ENCODE measurements at places on chromosomes 12 and 14.

GRCh38 chr14:90560991-90561390, 164.2 kb downstream of the CALM1 start:
- no peak for DNase-seq

DNA sequence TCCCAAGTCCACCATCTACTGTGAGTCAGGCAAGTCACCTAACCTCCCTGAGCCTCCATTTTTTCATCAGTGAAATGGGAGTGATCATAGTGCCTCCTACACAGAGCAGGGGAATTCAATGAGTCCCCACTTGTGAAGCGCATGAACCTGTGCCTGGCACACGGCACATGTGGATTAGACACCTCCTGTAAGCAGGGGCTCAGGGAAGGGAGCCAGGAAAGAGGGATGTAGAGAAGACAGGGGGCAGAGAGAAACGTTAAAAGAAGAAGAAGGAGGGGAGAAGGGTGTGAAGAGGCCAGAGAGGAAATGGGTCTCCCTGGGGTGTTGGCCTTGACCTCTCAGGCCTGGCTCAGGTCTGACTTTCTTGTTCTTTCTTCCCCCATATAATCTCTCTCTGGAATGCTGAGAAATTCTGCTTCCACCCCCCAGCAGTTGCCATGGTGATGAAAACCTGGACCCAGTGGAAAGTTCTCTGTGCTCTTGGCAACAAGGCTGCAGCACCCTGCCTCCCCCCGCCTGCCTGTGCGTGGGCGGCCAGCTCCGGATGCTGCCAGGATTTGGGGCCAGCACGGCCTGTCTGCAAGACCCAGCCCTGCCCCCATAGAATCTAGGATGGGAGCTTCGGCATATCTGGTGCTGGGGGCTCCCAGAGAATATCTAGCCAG, 94.5 kb downstream of the CALM1 start:
- peak; percentile 96 for DNase-seq

- DNase-seq = no peak
Measured at GRCh38 chr14:56694609-56695008, 115.0 kb downstream of the TMEM260 start.

DNA sequence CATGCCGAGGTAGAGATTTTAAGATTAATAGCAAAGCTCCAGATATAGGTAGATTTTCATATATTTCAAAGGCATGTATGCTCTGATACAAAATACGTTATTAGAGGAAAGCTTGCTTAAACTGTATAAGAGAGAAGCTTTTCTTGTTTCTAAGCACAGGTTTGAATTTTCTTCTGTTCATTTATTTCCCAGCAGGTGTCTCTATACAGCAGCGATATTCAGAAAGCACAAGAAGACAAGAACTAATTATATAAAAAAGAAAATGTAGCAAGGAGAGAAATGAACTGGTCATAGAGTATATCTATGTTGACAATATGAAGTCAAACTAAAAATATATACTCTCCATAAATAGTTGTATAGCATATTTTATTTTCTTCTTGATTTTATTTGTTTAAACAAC, 307.4 kb upstream of the NOVA1 start:
- no peak for DNase-seq

DNA sequence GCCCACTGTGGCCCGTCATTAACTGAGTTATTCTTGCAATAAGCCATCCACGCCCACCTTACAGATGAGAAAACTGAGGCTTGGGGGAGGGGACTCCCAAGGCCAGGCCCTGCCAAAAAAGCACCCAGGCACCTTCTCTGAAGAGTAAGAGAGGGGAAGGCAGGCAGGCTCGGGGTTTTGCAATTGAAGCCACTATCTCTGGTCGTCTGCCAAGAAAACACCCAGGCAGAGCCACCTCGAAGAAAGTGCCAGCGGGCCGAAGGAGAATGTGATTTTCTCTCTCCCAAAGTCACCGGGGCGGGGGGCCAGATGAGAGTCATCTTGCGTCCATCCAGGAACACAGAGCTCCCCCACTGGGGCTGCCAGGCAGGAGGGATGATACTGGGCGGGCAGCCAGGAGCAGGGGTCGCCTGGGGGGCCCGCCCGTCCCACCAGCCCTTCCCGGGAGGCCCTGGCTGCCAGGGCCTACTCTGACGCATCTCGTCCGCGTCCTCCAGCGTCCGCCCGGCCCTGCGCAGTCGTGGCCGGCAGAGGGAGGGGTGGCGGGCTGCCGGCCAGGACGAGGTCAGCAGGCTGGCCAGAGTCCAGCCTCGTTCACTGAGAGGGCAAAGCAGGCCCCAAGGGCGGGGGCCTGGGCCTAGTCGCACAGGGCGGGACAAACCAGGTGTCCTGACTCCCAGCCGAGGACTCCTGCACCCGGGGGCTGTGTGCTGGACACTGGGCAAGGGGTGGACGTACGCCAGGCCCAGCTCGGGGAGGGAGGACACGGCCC, 74.3 kb downstream of the RFLNA start:
- DNase-seq = peak; percentile 95

DNA sequence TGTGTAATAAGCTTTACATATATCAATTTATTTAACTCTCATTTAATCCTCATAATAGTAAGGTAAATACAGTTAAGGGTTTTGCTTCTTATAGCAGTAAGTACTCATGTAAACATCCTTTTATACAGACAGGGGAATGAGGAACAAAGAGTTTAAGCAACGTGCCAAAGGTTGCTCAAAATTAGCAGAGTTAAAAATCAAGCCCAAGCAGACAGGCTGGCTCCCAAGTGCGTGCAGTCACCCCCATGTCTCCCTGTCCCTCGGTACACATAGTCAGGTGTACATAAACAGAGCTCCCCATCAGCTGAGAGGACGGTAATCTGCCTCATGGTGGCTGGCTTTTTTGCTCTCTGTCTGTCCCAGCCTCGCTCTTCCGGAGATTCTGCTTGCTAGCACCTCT, 126.4 kb downstream of the DERA start:
- DNase-seq = no peak

DNA sequence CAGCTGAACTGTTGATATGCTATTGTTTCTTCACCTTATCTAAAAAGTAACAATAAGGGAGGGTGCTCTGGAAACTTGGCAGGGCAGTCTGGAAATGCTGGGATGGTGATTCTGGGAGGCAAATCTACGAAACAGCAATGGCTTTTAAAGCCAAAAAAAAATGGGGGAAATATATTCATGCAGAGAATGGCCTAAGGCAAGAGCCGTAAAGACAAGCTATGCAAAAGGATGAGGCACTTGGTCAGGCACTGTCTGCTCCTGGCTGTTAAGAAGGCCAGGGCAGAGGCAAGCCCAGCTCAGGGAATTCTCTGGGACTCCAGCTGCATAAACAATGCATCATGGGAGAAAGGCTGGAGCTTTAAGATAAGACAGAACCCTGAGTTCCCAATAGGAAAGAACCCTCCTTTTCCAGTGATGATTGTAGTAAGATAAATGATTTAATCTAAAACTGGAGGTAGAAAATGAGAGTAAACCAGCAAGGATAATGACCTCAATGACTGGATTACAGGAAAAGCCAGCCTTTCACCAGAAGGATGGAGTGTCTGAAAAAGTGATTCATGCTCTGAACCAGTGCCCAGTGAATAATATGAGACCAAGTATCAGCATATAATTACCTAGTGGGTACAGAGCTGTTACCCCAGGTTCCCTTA, 46.0 kb downstream of the ITPR2 start:
- peak; percentile 68 for DNase-seq

GRCh38 chr14:81676879-81677278, 143.2 kb upstream of the SEL1L start:
- DNase-seq = no peak

DNA sequence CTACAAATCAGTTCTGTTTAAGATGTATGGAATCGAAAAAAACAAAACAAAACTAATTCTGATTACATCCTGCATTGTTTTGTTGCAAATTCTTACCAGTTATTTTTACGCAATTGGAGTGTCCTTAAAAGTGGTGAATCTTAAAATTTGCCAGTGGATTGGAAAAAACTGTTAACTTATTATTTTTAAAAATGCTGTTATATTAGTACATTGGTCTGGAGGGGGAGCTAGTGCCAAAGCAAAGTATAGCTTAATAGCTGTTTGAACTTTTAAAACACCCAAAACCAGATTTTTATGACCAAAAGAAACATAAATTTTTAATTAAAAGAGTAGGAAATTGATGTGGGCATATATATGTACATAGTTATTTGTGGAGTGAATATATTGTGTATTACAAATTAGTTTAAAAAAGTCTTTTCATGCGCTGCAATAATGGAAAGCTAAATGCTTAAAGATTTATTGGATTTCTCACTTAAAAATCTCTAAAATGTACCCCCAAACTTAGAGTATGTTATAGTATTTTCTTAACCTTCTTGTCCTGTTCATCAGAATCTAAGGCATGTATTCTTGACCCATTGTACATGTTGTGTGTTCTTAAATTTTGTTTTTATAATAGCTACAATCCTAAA, 2.5 kb downstream of the FUT8 start:
- peak; percentile 65 for DNase-seq

DNA sequence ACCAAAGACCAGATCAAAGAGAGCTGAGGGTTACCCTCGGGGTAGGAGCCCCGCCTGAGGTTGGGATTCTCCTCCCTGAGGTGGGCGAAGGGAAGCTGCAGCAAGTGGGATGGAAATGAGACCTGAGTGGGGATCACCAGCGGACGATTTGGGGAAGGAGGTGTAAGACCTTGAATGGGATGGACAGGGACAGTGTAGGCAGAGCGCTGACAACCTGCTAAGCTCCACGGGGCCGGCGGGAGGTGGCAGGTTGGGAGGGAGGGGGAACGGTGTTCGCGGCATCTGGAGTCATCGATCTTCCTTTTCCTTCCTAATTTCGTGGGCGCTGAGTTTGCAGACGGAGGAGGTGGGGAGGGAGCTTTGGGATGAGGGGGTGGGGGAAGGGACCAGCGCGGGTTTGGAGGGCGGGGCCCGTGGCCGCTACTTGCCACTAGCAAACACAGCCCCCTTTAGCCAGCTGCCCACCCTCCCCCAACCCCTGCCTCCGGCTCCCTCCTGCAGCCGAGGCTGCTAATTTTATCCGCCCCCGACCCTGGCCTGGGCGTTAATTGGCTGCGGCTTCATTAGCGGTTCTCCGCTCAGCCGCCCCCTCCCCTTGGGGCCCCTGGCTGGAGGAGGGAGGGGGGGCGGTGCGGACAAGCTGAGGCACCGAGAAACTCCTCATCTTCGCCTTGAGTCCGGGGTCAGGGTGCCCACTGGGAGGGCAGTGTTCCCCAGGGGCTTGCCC, 2.8 kb upstream of the SHMT2 start:
- no peak for DNase-seq

GRCh38 chr12:101064721-101065120, 145.3 kb downstream of the SLC5A8 start:
- DNase-seq = no peak

DNA sequence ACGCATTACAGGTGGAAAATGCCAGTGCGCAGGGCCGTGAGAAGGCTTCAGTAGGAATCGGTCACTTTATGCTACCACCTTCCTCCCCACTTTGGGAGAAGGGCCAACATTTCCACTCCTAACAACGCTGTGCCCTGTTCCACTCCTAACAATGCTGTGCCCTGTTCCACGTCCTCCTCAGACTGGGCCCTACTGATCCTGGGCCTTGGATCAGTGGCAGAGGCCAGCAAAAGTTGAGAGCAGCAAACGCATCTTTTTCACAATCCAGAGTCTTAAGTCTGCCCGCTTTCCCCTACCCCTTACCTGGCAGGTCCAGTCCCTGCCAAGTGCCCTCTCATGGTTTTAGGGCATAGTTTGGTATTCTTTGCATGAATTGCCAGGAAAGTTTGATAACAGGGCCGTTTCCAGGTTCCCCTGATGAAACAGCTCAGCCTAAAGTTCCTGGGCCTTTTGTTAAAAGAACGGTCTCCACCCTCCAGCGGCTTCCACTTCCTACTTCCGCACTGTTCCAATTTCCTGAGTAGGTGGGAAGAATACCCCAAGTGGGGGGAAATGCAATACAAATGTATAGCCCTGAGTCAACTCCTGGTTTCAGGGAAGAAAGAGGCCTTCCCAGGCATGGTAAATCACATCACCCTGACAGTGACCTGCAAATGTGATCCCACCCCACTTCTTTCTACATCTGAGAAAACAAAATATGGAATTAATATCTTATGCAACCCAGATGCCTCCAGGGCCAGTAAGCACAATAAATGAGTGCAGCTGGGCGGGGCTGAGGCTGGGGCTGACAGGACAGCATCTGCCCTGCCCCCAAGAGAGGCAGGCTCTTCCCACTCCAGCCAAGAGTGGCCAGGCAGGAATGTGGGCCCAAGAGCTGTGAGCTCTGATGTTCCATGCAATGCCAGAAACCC, 15.0 kb downstream of the KCTD10 start:
- peak; percentile 97 for DNase-seq

DNA sequence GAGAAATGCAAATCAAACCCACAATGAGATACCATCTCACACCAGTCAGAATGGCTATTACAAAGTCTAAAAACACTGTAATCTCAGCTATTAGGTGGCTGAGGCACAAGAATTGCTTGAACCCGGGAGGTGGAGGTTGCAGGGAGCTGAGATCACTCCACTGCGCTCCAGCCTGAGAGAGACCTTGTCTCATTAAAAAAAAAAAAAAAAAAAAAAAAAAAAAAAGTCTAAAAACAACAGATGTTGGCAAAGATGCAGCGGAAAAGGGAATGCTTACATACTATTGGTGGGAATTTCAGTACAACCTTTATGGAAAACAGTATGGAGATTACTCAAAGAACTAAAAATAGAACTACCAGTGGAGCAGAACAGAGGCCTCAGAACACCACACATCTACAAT, 19.0 kb upstream of the ATF7 start:
- peak; percentile 24 for DNase-seq

GRCh38 chr12:130859161-130859560, 12.7 kb upstream of the RAN start:
- no peak for DNase-seq

DNA sequence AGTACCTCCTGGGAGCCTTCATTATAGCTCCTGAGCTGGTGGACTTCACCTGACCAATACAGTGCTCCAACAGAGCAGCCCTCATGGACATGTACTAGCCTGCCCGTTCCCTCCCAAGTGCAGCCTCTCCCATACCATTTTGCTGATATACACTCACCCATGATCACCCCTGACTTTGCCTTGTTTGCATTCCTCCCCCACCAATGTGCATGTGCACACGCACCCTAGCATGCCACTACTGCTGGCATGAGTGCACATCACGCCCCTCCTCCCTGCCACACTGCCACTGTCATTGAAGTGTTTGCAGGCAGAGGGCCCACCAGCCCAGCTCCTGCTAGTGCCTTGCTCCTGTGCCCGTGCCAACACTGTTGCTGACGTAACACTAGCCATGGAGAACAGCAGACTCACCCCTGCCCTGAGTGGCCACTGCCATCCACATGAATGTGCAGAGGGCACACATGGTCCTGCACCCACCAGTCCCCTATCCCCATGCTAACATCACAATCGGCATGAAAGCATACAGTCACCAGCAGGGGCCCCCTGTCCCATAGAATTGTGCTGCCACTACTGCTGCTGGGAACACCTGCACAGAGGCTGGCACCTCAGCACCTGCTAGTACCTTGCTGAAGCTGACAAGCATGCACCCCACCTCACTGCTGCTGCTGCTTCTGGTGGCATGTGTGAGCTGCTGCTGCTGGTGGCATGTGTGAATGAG, 110.3 kb downstream of the SINHCAF start:
- no peak for DNase-seq

DNA sequence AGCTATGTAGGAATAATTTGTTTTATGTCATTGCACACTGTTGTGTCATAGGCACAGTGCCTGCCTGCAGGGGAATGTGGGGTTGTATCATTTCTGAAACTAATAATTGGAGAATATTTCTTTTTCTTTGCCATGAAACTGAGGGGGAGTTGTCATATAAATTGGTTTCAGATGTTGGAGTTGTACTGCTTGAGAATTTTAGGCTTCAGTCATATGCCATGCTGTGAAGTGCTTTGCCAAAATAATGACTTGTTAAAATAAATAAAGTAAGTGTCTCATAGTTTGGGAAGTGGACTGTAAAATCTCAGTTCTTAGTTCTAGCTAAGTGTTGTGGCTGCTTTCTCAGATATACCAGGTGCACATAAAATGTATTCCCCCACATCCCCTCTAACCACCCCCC, 116.8 kb downstream of the DAAM1 start:
- peak; percentile 27 for DNase-seq

All from cardiac fibroblast (primary cell).